ENCODE measurements at places on chromosomes 6 and 20.
A peak's percentile ranks its signal among the peaks of the same experiment; 100 is the strongest.

DNA sequence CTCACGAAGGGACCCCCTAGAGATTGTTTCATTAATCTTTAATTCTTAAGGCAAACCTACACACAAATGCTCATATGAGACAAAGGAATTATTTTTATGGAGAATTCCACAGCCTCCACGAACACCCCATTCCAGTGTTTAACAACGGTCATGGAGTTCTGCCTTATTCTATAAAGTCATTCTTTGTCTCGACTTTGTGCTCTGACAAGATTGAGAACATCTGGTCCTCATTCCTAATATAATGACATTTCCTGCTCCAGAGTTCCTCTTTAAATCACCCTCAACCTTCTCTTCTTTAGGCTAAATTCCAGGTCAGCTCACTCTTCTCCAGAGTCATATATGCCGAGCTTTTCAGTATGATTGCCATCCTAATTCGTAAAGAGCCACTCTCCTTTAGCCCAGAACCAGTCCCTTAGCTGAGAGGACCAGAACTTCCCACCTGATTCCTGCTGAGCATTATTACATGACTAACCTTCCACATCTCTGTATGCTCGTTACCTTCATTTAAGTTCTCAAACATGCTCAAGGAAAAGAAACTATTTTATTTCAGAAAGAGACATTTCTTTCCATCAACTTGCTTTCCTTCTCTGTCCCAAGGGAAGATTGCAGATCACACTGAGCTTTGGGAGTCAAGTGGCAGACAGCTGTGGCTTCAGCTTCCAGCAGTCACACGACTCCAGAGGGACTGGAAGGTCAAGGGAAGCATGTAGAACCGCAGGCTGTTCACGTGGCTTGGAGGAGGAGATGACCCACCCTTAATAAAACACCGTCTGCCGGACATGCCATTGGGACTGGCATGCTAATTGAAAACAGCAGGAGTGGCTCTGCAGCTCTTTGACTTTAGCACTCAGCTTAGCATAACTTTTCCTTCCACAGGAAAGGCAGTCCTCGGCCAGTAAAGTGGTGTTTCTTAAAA lies 467.1 kb upstream of the HSF2 start:
- peak; percentile 91 for DNase-seq

DNA sequence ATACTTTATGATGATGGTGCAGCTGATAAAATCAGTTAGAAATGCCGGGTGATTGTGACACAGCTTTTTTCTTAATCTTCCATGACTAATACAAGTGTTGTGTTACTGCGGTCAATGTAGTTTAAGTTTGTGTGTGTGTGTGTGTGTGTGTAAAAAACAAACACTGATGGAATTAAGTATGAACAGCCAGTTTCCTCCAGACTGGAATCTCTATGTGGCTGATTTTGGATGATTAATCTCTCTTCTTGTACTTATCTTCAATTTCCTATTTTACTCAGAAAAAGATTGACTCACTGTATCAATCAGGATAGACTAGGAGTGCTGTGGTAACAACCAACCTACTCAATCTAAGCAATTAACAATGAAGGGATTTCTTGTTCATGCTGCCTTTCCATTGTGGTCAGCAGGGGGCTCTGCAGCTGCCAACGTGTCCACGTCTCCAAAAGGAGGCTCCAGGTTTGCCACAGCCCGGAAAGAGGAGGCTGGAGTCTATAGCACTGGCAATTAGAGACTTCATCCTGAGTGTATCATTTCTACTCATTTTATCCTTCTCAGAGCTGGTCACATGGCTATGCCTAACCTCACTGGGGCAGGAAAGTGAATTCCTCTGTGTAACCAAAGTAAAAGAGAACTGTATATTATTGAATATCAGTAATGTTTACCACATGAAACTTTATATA lies 107.7 kb downstream of the CD109 start:
- peak; percentile 75 for DNase-seq

GRCh38 chr6:35209081-35209480 lies 4.7 kb upstream of the SCUBE3 start:
- DNase-seq, result no peak

DNA sequence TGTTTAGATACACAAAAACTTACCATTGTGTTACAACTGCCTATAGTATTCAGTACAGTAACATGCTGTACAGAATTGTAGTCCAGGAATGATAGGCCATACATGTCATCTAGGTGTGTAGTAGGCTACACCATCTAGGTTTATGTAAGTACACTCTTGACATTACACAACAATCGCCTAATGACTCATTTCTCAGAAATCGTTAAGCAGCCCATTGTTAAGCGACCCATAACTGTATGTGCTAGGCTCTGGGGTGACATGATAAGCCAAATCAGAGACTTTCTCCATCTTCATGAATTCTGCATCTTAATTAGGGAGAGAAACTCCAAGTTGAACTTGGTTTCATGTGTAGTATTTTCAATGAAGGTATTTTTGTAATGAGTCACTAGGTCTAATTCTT lies 17.2 kb downstream of the STK35 start:
- DNase-seq, result no peak

GRCh38 chr6:170462366-170463020 lies 90.6 kb downstream of the PSMB1 start:
- DNase-seq, result no peak

DNA sequence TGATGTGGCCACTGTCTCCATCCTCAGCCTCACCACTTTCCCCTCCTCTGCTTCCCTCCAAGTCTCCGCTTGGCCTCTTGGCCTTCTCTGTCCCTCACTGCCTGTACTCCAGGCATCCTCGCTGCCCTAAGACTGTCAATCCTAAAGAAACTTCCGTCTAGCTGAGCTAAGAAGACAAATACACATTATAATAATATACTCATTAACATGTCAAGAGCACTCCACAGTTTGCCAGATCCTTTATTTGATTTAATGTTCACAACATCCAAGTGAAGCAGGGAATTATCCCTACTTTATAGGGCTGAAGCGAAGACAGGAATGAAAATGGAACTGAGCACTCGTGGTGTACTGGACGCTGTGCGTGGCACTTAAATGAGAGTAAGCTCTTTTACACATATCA lies 72.4 kb upstream of the SLC22A23 start:
- DNase-seq, result no peak

- DNase-seq, result peak; percentile 35
Measured at GRCh38 chr6:112308476-112308875, 38.7 kb upstream of the RFPL4B start.
